ENCODE measurements at places on chromosomes 6 and 20.
A peak's percentile ranks its signal among the peaks of the same experiment; 100 is the strongest.

GRCh38 chr6:26044140-26045064, 42.8 kb upstream of the HFE start:
- no peak for DNase-seq

DNA sequence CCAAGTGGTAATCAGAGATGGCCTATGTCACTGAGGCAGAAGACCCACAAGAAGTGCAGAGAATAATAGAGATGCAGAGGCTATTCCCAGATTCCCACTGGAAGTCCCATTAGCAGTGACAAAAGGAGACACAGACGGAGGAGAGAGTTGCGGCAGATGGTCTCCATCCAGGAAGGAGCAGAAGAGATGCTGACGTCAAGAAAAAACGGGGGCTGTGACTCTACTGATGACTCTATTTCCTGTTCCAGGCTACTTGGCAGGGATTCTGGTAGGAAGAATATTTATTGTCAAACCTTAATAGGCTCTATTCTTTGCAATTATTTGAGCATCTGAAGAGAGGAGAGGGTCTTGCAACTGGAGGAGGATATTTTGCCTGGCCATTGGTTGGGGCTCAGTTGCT, 246.0 kb upstream of the ECI2 start:
- no peak for DNase-seq

GRCh38 chr6:39143238-39143930, 28.4 kb upstream of the SAYSD1 start:
- DNase-seq, result no peak

DNA sequence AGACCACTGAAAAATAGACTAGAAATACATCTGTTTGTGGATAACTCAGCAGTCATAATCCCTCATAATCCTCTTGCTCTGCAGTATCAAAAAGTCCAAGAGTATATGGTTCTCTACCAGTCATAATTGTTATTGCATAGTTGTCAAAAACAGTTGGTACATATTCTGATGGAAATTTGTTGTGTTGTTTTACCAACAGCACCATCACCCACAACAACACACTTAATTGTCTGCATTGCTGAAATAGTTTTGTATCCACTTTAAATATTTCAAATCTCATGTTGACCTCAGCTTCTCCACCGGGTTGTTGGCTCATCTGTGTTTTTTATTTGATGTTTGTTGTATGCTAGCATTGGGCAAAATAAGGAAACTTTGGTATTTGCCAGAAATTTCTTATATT, 39.4 kb downstream of the ITCH start:
- no peak for DNase-seq

DNA sequence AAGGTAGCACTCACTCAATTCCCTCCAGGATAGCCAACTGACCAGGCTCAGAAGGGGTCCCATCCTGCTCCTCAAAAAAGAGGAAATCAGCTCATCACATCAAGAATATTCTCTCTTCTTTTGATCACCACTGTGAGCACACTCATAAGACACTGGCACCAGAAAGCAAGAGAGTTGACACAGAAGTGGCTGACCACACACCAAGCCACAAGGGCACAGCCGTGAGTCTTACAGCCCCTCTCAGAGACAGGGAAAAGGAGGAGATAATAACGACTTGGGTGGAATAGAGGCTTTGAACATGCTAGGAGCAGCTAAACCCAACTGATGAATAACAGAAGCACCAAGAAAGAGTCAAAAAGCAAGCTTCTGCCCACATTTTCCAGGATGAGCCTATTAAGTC, 249.1 kb upstream of the PREP start:
- no peak for DNase-seq

DNA sequence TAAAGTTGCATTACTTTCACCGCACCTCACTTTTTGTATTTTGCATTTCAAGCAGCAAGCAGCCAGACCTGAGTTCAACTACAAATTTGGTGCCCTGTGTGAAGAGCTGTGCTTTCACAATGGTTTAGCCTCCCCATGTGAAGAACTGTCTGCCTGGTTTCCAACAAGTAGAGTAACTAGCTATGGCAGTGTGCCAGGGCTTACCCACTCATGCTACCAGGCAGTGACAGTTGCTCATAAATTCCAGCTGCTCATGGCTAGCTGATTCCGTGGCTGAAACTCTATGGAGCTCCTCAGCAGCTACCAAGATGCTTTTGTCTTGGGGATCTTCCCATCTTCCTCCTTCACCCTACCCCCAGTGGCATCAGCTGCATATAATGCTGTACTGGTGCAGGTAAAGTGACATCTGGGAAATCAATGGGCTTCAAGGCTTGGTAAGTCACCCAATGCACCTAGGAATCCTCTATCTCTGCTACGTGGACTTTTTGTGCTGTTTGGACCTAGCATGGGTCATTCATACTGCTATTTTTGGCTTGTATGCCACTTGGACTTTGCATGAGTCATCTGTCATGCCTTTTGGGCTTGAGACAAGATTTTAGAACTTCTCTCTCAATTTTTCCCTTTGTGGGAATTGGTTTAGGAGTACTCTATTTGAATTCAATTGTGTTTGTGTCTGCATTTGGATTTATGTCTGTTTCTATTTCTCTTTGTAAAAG, 176.5 kb upstream of the GJE1 start:
- no peak for DNase-seq

- DNase-seq, result no peak
Measured at GRCh38 chr6:131958095-131958494, 6.9 kb upstream of the CCN2 start.

- peak; percentile 42 for DNase-seq
Measured at GRCh38 chr20:48769069-48769983, 58.5 kb downstream of the PREX1 start.

DNA sequence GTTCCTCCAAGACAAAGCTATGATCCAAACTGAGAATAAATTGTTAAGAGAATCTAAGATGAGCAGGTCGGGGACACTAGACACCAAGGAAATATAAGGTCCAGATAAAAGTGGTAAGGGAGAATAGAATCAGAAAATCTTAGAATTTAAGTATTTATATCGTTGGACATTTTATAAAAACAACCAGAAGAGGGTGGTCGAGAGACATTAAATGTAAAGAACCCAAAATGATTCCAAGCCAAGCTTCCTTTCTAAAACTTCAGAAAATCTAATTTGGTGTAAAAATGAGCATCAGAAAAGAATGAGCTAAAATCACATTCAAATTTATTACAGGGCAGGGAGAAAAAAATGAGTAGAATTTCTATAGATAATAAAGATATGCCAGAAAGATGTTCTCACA, 97.8 kb upstream of the OGFRL1 start:
- DNase-seq, result no peak

GRCh38 chr20:59984541-59984940, 26.3 kb downstream of the CDH26 start:
- DNase-seq, result no peak

DNA sequence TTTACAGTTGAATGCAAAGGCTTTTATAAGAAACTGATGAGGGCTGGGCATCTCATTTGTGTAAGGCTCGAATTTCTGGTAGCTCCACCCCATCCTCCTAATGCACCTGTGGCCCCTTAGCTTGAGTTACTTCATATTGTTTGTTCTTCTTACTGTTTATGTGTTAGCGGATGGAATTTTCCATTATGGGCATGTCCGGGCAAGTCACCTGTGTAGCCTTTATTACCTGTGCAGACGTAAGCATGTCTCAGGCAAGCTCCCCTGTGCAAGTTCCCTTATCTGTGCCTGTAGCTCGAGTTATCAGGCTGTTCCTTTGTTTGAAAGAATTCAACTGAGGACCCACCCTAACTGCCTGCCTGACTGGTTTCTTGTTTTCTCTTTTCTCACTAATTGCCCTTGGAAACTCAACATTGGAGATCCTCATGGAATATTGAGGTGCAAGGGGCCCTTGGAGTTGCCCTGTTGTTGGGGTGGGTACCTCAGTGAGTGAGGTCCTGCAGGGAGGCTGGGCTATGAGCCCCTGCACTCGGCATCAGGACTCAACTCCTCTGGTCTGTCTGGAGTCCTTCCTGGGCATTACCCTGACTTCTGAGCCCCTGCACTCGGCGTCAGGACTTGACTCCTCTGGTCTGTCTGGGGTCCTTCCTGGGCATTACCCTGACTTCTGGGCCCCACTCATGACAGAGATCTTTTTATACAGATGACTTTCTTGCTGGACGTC, 207.9 kb upstream of the SULF2 start:
- DNase-seq, result no peak

DNA sequence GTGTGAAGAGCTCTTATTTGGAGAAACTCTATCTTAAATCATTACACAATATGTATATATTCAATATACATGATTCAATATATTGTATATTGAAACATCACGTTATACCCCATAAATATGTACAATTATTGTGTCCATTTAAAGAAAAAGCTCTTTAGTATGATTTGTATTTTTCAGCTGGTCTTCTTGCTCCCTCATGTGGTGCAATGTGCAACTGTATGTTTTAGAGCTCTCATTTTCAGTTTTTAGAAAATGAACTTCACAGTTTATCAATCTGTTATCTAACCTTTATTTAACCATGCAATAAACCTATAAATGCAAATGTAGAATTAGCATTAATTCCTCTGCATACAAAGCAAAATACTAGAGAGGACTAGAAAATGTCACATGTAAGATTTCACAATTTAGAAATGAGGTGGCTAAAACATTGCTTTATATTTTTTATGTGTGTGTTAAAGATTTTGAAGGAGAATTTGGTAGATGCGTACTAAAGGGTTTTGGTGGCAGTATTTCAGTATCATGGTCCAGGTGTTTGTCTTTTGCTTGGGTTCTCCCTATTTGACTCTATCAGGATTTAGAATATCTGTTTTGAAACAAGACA, 167.1 kb downstream of the PHF3 start:
- no peak for DNase-seq

DNA sequence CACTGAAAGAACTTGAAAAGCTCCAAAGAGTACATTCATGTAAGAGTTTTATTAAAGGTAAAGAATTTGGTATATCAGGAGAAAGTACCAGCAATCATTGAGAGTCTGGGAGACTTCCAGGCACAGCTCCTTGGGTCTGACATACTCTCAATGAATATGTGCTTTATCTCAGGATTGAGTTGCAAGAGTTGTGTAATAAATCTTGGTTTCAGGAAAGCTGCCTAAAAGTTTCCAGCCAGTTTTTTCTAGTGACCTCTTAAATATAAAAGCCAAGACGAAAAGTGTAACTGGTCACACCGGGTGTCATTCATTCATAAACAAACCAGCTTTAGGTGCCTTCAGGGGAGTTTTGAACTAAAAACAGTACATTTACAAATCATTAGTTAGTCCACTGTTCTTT, 21.6 kb upstream of the GJA1 start:
- DNase-seq, result no peak

- no peak for DNase-seq
Measured at GRCh38 chr6:163282672-163283071, 131.8 kb upstream of the QKI start.

- DNase-seq, result no peak
Measured at GRCh38 chr6:141252828-141253608, 879.7 kb upstream of the GJE1 start.

- no peak for DNase-seq
Measured at GRCh38 chr20:41738604-41739206, 120.5 kb upstream of the CHD6 start.

- DNase-seq, result peak; percentile 8
Measured at GRCh38 chr6:168895102-168895812, 358.4 kb downstream of the THBS2 start.

- DNase-seq, result no peak
Measured at GRCh38 chr6:109662192-109662591, 28.8 kb downstream of the AK9 start.

GRCh38 chr20:7520361-7520760, 419.9 kb downstream of the HAO1 start:
- no peak for DNase-seq

- DNase-seq, result no peak
Measured at GRCh38 chr6:32744776-32745175, 3.6 kb downstream of the HLA-DQA2 start.

GRCh38 chr6:93087606-93088005, 331.8 kb downstream of the EPHA7 start:
- no peak for DNase-seq

GRCh38 chr6:113854531-113855499, 2.3 kb upstream of the MARCKS start:
- DNase-seq, result peak; percentile 58

- no peak for DNase-seq
Measured at GRCh38 chr6:107604549-107604948, 114.6 kb downstream of the SOBP start.

DNA sequence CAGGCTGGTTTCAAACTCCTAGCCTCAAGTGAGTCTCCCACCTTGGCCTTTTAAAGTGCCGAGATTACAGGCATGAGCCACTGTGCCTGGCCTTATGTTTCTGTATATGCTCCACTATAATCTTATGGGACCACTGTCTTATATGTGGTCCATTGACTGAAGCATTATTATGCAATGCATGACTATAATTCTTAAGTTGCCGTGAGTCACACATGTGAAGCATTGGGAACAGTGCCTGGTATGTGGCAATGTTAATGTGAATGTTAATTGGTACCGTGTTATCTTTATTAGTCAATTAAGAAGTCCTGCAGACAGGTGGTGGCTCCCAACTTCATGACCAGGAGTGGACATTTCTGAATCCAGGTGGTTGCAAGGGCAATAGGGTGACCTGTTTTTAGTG, 14.7 kb upstream of the ASXL1 start:
- DNase-seq, result no peak

DNA sequence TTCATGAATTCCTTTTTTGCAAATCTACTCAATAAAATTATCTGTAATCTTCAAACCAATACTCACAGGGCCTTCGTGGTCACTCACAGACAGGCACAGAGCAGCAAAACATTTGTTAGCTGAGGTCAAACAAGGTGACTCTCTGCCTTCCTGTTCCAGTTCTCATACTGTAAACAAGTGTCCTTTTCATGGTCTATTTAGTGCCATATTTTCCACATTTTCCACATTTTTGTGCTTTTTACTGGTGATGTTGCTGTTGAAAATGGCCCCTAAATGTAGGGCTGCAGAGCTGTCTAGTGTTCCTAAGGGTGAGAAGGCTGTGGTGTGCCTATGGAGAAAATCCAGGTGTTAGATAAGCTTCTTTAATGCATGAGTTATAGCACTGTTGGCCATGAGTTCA, 133.1 kb upstream of the COL21A1 start:
- no peak for DNase-seq

- no peak for DNase-seq
Measured at GRCh38 chr6:21634582-21634981, 41.0 kb downstream of the SOX4 start.

GRCh38 chr6:109236115-109237076, 141.1 kb downstream of the CEP57L1 start:
- DNase-seq, result no peak
